ENCODE measurements at places on chromosomes 6 and 20.
A peak's percentile ranks its signal among the peaks of the same experiment; 100 is the strongest.

GRCh38 chr20:20425823-20426654 lies 58.1 kb downstream of the INSM1 start:
- DNase-seq: no peak

DNA sequence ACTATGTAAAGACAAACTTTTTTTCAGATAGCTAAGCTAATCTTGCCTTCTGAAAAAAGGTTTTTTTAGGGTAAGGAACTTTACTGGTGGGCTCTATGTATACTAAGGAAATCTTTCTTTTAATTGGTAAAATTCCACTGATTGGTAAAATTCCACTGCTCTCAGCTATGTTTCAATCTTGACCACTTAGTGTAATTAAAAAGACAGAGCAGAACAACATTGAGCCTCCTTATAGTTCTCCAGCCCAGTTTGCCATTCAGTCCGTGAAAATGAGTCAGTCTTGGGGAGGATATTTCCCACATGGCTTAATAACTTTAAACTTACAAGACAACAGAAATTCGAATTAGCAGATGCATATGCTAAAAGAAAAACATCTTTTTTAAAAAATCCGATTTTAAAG lies 92.7 kb downstream of the EYA4 start:
- no peak for DNase-seq

- no peak for DNase-seq
Observed at GRCh38 chr6:137148306-137149034, 25.0 kb downstream of the IL22RA2 start.

DNA sequence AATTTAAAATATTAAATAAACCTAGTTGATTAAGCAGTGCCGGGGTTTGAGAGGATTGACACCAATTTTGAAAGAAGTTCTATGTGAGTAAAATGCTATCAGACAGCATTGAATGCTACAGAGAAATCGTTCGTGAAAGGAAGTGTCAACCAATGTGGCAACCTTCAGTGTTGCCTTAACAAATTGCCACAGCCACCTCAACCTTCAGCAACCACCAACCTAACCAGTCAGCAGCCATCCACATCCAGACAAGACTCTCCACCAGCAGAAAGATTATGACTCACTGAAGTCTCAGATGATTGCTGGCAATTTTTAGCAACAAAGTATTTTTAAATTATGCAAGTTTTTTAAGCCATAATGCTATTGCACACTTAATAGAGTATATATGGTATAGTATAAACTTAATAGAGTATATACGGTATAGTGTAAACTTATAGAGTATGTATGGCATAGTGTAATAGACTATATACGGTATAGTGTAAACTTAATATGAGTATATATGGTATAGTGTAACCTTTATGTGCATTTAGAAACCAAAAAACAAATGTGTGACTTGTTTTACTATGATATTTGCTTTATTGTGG lies 65.3 kb upstream of the ID4 start:
- no peak for DNase-seq

DNA sequence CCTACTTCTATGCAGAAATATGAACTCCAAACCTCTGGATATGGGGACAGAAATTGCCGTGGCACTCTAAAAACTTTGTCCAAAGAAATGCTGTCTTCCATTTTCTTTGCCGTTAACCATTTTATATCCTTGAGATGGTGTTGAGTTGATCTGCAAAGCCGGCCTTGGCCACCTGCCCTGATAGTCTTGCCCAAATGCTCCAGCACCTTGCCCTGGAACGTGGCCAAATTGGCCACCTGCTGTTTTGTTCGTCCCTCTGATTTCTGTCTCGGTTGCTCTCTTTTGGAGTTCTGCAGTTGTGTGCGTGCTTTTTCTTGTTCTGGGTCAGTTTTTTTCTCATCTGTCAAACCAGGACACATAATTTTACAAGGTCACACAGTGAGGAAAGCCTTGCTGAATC lies 239.7 kb upstream of the GMDS start:
- no peak for DNase-seq

DNA sequence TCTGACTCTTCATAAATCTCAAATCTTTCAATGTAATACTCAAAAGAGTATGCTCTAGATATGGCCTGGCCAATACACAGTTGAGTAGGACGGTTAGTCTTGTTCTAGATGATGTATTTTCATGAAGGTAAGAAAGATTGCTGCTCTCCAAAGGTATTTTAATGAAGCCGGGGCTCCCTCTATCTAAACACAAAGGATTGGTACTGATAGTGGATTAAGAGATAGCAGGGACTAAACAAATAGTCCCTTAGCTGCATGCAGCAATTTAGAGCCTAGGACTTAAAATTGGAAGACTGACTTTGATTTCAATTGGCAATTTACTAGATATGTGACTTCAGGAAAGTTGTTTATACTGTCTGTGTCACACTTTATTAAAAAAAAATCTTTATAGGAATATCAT lies 31.4 kb upstream of the TENT5A start:
- no peak for DNase-seq

DNA sequence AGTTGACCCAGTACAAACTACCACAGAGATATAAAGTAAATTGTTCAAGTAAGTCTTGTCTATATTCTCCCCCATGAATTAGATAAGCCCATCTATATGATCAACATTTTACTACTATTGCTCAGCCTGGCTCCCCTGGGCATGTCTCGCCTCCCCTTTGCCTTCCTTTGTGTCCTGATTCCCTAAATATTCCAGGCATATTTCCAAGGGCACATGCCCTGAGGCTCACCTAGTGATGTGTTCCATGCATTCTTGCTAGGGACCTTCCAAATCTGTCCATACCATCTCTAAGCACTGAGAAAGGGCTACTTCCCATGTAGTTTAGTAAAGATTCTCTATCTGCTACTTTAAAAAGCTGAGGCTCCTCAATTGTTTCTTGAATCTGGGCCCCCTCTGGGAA lies 309.5 kb upstream of the PRND start:
- DNase-seq: no peak

GRCh38 chr6:33590531-33591198 lies 10.6 kb upstream of the BAK1 start:
- DNase-seq: no peak

- DNase-seq: no peak
Observed at GRCh38 chr6:73182021-73182607, 43.2 kb downstream of the KHDC1L start.

DNA sequence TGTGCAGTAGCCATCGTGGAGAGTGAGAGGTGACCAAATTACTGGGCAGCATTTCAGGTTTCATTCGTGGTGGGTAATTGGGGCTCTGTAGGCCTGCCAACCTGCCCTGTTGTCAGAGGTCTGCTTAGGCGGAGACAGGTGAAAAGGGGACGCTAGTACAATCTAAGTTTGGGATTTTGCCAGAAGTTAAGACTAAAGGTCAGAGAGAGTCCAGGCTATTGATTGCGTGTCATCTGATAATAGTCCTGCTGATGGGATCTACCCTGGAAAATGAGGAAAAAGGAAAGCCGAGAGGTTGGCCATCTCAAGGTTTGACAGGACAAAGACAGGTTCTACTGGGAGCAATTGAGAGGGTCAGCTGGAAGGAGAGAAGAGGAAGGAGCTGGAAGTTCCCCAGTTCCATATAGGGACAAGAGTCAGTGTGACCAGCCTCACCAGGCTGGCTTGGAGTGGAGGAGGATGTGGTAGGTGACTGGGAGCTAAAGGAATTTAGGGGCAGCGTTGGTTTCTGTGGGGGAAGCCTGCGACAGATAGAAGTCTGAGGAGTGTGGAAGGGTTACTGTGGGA lies 10.9 kb downstream of the ARFGEF2 start:
- no peak for DNase-seq

DNA sequence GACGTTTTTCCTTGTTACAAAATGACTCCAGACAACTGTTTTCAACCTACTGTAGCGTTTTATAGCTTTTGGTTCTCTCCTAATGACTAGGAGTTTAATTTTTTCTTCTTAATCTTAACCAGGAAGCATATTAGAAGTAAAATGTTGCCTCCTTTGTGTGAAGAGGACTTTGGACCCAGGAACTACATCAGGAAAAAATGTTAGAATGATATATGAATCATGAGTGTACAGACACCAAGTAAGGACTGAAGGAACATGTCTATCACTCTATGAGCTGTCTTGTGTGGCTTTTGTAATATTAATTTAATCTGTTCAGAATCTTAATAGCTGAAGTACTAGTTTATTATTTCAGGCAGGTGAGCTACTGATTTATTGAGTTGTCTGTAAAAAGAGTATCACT lies 71.0 kb upstream of the MARCKS start:
- no peak for DNase-seq

DNA sequence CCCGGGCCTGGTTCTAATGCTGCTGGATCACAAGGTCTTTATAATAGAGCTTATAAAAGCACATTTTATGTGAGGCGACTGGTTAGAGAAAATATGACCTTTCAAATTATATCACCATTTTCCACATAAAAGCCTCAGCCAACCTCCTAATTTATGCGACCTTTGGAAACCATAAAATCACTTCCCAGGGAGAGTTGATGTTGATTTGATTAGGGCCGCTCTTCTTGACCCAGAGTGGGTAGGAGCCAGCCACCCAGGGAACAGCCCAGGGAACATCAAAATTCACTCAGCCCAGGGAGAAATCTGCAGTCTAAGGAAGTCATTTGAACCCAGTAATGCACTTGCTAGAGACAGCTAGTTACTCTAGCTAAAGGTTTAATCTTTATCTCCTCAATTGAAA lies 79.8 kb upstream of the TENT5A start:
- DNase-seq: no peak

- DNase-seq: no peak
Observed at GRCh38 chr6:1426416-1426815, 37.0 kb downstream of the FOXF2 start.

DNA sequence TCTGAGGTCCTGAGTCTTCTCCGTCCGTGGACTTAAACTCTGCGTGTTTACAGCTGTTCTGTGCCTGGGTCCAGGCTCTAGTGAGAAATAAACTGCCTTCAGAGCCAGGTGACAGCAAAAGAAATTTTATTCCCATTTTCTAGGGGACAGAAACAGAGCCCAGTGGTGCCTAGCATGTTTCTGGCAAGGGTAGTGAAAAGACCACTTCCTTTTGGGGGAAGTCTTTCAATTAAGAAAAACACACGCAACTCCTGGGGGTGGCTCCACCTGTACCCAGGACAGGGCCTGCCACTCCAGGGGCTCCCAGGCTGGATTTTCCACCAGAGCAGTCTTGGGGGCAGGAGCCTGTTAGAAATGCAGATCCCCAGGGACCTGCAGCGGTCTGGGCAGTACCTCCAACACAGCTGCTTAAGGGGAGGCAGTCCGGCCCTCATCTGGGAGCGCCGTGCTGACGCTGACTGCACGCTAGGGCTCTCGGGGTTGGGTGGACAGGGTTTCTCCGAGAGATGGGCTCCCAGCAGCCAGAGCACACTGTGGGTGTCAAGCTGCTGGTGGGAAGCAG lies 23.0 kb upstream of the AVP start:
- no peak for DNase-seq

DNA sequence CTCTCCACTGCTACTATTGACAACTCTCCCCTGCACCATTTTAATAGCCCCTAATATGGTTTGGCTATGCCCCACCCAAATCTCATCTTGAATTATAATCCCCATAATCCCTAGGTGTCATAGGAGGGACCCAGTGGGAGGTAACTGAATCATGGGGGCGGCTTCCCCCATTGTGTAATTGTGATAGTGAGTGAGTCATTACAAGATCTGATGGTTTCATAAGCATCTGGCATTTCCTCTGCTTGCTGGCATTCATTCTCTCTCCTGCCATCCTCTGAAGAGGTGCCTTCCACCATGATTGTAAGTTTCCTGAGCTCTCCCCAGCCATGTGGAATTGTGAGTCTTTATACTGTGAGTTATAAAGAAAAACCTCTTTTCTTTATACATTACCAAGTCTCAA lies 74.1 kb upstream of the TCF21 start:
- DNase-seq: no peak

- no peak for DNase-seq
Observed at GRCh38 chr6:21554286-21554685, 39.3 kb upstream of the SOX4 start.

DNA sequence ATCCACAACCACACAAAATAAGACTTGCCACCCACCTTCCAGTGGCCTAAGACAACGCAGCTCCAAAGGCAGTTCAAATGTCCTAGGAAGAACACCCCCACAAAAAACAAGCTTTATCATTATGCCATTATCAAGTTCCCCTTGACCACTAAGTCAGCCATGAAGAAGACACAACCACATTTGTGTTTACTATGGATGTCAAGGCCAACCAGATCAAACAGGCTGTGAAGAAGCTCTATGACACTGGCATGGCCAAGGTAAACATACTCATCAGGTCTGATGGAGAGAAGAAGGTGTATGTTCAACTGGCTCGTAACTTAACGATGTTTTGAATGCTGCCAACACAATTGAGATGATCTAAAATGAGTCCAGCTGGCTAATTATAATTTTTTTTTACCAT lies 26.1 kb downstream of the SEC63 start:
- DNase-seq: no peak

- DNase-seq: no peak
Observed at GRCh38 chr6:75279418-75279817, 5.2 kb downstream of the TMEM30A start.

DNA sequence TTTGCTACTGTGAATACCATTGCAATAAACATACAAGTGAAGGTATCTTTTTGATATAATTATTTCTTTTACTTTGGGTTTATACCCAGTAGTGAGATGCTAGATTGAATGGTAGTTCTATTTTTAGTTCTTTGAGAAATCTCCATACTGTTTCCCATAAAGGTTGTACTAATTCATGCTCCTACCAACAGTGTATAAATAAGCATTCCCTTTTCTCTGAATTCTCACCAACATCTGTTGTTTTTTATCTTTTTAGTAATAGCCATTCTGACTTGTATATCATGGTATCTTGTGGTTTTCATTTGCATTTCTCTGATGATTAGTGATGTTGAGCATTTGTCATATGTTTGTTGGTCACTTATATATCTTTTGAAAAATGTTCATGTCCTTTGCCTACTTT lies 183.6 kb upstream of the LRFN2 start:
- no peak for DNase-seq

DNA sequence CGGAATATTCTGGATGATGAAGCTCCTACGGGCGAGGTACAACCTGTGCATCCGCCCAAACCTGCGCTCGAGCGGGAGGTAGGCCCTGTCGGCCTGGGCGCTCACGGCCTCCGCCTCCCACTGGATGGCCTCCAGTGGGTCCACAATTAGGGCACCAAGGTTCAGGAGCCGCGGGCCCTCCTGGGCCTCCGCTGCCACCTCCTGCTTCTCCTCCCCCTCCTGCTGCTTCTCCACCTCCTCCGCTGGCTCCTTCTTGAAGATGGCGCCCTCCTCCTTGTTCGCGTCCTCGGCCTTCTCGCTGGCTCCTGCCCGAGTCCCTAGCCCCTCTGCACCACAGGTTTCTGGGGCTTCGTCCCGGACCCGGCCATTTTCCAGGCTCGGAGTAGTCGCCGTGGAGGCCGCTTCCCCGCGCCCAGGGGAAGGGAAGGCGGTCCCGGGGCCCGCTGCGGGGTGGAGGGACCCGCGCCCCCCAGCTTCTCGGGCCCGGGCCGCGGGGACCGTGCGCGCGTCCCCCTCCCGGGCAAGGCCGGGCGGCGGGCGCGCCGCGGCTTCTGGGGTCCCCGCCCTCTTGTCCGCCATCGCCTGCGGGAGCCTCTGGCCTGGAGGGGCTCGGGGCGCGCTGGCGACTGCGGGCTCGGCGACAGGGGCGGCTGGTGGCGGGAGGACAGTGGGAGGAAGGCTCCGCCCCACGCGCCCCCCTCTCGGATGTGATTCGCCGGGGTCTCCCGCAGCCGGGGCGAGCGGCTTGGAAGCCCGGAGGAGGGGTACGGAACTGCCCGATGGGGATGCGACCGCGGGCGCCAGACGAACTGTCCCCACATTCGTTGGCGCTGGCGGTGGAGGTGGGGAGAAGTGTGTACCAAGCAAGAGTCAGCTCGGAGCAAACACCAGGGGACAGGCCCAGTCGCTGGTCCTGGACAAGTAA lies 17.6 kb downstream of the PLAGL2 start:
- DNase-seq: peak; percentile 17

Data from stimulated activated CD8-positive, alpha-beta memory T cell treated with anti-CD3 and anti-CD28 coated beads, Interleukin-15, amount 100 ng/mL, for 4 hours (primary cell).